ENCODE measurements at places on chromosomes 5 and 9. TPM values are rescaled to one million over a fixed set of nuclear protein-coding genes. Genes with fewer than 3 reads are reported as not detected.

DNA sequence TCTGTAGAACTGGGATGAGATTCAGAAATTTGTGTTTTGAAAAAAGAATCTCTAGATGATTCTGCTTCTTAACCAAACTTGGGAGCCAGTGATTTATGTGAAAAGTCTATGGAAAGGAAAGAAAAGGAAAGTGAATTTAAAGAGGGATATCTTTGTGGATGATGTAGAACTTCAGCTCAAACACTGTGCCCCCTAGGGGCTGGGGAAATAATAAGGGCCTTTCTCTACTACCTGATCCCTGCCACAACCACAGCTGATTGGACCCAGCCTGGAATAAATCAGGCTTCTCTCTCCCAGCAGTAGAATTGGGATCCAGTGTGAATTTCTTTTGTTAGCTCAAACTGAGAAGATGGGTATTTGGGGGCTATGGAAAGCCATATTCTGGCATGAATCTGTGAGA lies 155.0 kb downstream of the PRELID2 start:
- DNase-seq = no peak

GRCh38 chr9:16192403-16193017 lies 639.7 kb downstream of the CCDC171 start:
- no peak for DNase-seq

GRCh38 chr9:136180586-136180985 lies 24.3 kb downstream of the LHX3 start:
- DNase-seq = no peak

- DNase-seq = no peak
Observed at GRCh38 chr9:137612741-137613142, 6.1 kb upstream of the EHMT1 start.

IL5 gene
- total RNA-seq = not detected

ARL10 gene
- 0.05 TPM for total RNA-seq

DNA sequence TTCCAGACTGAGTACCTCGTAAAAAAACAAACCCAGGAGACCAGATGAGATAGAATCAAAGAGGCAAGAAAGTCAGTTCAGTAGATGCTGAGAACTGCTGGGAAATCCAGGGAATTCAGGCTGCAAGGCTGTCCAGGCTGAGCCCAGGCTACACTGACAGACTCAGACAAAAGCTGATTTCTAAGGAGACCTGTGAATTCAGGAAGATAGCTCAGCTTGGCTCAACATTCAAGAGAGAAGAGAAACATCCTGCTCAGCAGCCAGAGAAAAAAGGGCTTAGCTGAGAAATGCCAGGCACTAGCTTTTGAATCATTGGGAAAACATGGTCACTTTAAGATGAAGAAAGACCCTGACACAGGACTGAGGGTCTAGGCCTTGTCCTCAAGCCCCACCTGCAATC lies 118.2 kb upstream of the SLC44A1 start:
- no peak for DNase-seq

DNA sequence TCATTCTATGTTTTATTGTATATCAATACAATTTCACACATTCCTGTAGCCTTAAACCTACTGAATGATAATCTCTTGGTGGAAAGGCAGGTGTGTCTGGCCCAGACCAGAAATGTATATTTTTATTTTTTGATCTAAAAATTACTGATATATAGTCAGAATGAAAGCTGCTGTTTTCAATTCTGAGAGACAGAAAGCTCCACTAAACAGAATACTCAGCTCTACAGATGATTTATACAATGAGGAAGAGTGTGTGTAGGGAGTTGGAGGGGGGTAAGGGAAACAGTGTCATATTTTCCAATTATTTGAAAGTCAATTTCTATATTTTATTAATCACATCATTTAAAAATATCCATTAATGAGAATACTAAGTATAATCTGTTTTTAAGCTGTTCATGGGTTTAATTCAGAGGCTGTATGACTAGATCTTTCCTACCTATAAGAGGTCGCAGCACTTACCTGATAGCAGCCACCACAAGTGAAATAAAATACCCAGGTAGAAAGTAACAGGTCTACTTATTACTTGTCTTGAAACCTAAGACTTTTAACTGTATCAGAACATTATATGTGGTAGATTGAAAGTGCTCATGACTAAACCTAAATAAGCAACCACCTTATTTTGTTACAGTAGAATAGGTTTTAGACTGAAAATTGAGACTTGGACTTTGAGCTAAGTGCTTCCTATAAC lies 183.4 kb downstream of the TMC1 start:
- DNase-seq = no peak

GRCh38 chr9:89746385-89747116 lies 141.7 kb downstream of the GADD45G start:
- DNase-seq = no peak

MARCOL gene
- total RNA-seq = not detected
